ENCODE measurements at places on chromosomes 2 and 18.
A peak's percentile ranks its signal among the peaks of the same experiment; 100 is the strongest.

DNA sequence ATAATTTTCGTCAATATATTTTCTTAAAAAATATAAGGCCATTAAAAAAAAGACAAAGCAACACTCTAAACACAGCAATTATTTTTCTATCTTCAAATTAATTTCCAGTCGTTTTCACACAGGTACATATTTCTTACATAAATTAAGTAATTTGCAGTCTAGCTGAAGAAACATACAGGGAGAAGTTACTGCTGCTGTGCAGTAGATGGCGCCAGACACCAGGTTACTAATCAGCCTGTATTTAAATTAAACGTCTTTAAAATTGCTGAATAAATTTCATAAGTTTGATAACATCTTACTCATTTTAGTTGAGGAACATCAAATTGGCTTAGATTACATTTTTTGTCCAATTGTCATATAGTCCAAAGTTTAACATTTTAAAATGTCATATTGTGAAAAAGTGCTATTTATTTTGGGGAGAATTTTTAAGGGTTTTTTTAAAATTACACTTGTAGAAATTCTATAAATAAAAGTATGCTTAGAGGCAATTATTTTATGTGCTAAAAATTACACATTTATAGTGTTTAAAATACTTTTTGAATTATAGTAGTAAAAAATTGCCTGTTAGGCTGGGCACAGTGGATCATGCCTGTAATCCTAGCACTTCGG is 88.4 kb downstream of the PMAIP1 start:
- DNase-seq, result peak; percentile 59

- no peak for DNase-seq
Observed at GRCh38 chr18:77103991-77104531, 28.5 kb downstream of the MBP start.

GRCh38 chr2:112683550-112684414 is 37.0 kb upstream of the NT5DC4 start:
- DNase-seq, result no peak

DNA sequence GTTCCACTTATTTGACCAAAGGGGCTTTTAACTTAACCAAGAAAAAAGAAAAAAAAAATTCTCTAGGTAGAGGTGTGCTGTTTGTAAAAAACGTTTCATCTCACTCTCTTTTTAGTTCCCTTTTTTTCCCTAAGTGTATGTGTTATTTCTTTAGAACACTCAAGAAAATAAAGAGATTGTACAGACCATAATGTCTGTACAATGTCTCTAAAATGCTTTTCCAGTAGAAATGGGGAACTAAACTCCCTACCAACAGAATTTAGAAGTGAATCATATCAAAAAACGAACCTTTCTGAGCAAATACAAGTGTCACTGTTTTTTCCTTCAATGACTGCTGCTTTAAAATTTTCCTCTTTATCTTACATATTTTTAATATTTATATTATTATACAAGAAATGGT is 72.0 kb downstream of the CDH7 start:
- no peak for DNase-seq

DNA sequence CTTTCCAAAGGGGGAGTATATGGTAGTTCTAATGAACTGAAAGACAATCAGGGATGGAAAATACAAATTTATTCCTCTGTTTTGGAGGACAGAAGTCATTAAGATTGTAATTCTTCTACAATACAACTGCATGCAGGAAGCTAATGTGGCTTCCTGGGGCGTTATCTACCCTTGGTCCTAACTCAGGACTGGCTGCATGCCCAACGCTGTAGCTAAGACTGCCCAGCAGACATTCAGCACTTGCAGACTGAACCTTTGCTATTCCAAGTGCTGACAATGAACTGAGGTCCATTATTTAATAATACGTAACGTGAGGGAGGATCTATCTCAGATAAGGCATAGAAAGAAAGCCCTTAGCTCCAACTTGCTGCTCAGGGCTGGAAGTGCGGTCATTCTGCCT is 53.2 kb downstream of the ZAP70 start:
- DNase-seq, result no peak

- no peak for DNase-seq
Observed at GRCh38 chr18:61738488-61738887, 154.3 kb downstream of the RNF152 start.

- DNase-seq, result no peak
Observed at GRCh38 chr18:22933966-22934423, 867 bp downstream of the RBBP8 start.

All from CD4-positive, alpha-beta T cell treated with Interleukin-2 at 100 ng/mL for 4 hours (primary cell).